ENCODE measurements at places on chromosomes 1 and 21.

DNA sequence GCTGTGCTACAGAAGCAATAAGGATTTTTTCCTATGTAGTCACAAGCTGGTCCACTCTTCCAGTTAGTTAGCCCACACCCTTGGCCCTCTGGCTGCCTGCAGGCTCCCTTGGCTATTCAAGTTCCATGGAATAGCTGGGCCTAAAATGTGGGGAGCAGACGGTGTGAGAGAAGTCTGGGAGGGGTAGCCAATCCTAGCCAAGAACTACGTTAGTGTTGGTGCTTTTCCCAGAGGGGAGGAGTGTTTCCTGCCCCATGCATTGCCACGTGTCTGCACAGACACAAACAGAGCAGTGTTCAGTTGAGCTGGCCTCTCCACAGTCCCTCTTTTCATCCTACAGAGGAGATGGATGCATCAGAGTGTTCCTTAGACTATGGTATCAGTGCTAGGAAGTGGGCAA is 59.0 kb upstream of the IPO9 start:
- no peak for DNase-seq

DNA sequence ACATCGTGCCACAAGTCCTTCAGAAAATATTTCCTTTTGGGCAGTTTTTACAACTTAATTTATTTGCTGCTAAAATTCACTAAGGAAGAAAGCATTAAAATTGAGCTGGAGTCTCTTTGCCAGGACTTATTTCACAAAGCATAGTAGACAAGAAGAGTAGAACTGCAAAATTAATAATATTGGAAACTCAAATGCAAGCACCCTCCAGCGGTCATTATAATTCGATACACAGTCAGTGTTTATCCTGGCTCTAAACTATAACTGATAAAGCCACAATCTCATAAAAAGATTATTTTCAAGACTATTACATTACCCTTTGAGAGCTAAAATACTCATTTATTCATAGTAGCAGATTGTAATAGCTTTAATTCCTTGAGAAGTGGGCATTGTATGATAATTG is 655.4 kb downstream of the RWDD3 start:
- DNase-seq = no peak

GRCh38 chr1:231196307-231196706 is 34.4 kb downstream of the TRIM67 start:
- DNase-seq = no peak

DNA sequence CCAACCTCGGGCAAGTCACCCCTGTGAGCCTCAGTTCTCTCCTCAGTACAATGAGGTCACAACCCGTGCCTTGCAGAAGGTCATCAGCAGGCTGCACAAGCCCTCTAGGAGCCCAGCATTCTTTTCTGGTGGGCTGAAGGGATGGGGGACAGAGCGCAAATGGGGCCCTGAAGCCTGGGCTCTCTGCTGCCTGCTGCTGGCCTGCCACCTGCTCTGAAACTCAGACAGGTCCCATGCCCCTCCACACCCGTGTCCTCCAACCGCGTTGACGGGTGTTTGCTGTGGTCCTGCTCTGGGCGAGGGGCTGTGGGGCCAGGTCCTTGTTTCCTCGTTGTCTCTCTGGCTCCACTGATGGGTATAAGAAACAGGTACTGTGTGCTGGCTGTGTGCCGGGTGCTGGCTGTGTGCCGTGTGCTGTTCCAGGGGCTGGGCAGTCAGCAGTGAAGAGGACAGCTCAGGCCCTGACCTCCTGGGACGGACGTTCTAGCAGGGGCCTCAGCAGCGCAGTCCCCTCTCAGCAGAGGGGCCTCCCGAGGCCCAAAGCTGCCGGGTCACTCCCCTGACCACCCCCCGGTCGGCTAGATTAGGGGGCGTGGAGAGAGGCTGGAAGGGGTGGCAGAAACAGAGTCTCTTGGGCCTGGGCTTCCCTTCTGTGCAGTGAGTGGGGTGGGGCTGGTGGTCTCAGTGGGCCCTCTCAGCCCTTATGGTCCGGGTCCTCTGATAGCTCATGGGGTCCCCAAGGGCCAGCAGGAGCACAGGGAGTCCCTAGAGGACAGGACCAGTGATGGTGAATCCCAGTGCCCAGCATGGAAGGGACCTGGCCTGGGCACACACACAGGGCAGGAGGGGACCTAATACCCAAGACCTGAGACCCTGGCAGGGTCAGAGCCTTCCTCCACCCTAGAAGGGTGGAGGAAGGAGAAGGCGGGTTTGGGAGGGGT is 42.1 kb downstream of the DMRTB1 start:
- DNase-seq = no peak

- DNase-seq = no peak
These were observed 19.7 kb downstream of the SLX9 start for GRCh38 chr21:44959376-44960091.

DNA sequence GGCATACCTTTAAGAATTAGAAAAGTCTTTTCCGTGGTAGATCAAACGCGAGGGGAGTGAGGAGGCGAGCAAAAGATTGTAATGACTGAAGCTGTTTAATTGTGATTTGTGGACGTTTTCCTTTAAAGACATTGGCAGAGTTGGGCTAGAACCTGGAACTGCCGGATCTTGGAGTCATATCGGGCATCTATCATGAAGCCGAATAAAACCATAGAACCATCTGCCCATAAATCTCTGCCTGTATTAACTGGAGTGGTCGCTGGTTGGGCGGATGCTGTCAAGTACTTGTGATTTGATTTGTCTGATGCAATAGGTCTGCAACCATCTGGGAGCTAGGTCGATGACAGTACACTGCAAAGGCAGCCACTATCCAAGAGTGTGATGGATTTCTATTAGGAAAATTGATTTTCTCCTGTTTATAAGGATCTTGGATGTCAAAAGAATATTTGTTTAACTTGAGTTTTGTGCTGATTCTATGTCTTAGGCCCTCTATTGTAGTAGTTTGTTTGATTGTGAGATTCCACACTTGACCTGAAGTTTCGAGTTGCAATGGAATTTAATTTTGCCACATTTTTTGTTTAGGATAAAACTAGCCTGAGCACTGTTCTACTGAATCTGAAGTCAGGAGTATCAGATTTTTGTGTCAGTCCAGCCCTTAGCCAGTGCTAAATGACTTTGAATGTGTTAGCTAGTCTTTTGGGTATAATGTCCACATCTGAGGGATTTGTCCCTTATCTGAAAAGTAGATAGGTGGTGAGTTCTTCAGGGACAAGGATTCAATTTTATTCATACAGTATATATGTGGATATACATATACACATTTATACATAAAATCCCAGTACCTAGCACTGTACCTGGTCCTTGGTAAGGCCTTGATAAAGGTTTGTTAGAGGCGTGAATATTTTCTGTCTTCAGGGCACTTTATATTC is 1.2 kb downstream of the SARS1 start:
- DNase-seq = no peak

DNA sequence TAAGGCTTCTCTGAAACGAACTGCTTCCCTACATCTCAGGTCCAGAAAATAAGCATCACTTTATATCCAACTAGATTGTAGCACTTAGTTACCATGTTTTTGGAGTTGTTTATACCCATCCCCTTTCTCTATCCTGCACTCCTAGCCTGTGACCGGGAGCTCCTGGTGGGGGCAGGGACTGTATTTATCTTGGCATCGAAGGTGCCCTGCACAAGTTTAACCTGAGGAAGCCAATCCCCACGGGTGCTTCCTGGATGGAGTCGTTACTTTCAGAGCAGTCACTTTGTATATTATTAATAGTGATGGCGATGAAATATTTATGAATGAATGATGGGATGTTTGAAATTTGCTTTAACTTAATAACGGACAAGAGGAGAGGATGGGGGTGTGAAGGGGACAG is 73.9 kb downstream of the KLHDC7A start:
- DNase-seq = no peak

- no peak for DNase-seq
These were observed 40.6 kb downstream of the TCP10L start for GRCh38 chr21:32544697-32545096.

DNA sequence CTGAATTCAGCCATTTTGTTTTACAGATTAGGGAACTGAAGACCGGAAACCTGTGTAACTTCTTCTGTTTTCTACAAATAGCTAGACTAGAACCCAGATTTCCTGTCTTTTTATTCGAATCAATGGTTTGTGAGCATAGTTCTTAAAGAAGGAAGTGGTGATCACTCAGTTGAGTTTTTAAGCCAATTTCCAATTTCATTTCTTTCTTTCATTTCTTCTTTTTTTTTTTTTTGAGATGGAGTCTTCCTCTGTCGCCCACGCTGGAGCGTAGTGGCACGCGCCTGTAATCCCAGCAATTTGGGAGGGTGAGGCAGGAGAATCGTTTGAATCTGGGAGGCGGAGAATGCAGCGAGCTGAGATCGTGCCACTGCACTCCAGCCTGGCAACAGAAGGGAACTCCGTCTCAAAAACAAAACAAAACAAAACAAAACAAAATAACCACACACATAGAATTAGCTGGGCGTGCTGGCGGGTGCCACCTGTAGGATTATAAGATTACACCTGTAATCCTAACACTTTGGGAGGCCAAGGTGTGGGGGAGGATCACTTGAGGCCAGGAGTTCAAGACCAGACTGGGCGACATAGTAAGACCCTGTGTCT is 3.0 kb upstream of the MDM4 start:
- no peak for DNase-seq

DNA sequence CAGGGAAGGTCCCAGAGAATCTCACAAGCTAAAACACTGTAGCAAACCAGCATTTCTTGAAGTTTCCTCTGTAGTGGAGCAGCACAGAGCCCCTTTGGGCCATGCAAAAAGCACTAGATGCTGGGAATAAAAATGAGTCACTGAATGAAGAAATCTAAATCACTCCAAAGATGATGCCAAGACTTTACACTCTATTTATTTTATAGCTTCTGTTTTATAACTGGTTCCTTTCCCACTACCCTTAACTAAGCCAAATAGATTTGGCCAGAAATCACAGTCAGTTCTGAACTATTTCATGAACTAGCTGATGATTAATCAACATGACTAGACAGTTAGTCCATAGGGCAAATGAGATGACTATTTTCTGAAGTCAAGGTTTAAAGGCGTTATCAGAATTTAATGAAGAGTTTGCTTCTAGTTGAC is 89.5 kb downstream of the SCMH1 start:
- no peak for DNase-seq

- no peak for DNase-seq
These were observed 250.2 kb upstream of the ZRANB2 start for GRCh38 chr1:71330991-71331390.

- DNase-seq = no peak
These were observed 7.8 kb downstream of the VASH2 start for GRCh38 chr1:212958175-212958574.

Measured in esophagus squamous epithelium (tissue), 5 donors.